ENCODE measurements at places on chromosomes 7 and 10. TPM values are rescaled to one million over a fixed set of nuclear protein-coding genes. Genes with fewer than 3 reads are reported as not detected.

Gene PSTK
- total RNA-seq = 4.5 TPM

Gene HOXA4
- total RNA-seq = 0.53 TPM

Gene CALML3
- not detected for total RNA-seq

Gene ANXA8L1
- not detected for total RNA-seq

Gene LIPK
- not detected for total RNA-seq

Gene PAX4
- not detected for total RNA-seq

Gene GNAT3
- total RNA-seq = not detected

Gene LLCFC1
- not detected for total RNA-seq

Gene RAB19
- total RNA-seq = 8.1 TPM

Gene INSYN2A
- total RNA-seq = not detected

Gene DENND2A
- total RNA-seq = not detected

Gene MTPN
- 120 TPM for total RNA-seq

DNA sequence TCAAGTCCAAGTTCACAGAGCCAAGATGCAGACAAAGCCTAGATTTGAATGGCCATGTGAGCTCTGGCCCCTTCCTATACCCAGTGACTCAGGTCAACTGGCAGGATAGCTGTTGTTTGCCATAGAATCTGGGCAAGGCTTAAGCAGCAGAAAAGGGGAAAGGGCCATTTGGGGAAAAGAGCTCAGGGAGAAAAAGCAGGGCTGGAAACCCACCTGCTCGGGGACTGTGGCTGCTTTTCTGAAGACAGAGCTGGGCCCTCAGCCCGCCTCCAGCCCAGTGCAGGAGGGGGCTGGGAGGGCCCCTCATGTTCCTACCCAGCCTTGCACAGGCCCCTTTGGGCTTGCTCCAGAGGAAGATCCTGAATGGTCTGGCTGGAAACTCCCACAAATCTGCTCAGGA, 32.6 kb upstream of the HABP2 start:
- DNase-seq = no peak

- no peak for DNase-seq
These were observed 111.5 kb upstream of the RAB18 start for GRCh38 chr10:27392606-27393005.

GRCh38 chr10:4526311-4526731, 299.7 kb upstream of the AKR1E2 start:
- no peak for DNase-seq

DNA sequence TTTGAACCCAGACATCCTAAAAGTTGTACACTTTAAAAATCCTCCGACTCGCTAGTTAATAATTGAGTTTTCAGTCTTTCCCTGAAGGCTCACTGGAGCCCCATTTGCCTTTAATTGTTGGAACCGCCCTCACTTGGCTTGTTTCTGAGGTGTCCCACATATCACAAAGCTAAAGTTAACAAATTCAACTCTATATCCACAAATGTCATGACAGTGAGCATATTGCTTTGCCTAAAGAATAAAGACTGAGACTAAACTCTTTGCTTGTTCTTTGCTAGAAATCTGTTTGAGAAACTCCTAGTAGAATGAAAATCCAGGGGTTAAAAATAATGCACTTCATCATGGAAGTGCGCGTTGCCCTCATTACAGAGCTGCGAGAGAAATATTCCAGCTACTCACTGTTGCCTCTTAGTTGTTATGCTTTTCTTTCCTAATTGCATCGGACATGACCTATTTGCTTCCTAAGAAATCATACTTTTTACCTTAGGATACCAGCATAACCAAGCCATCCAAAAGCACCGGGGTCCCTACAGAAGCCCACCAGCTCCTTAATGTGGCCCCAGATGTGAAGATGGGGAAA, 752 bp downstream of the THSD7A start:
- DNase-seq = no peak

GRCh38 chr7:91187061-91187460, 77.2 kb upstream of the FZD1 start:
- DNase-seq = no peak

DNA sequence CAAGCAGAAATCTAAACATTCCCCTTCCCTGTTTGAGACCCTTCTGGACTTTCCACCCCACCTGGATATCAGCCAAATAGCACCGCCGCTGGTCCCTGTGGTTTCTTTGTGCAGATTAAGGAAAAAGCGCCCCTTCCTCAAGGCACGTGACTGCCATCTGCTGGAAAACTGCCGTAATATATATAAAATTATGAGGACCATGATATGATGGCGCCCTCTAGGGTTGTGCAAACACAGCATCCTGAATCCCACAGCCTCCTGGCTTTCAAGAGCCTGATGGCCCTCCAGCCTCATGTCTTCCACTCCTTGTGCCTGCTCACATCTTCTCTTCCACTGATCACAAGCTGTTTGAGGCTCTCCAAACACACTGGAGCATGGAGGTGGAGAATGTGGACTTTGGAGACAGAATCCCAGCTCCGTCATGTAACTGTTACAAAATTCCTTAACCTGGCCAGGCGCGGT, 121.3 kb downstream of the MYL10 start:
- DNase-seq = no peak

- DNase-seq = no peak
These were observed 269.9 kb upstream of the PITRM1 start for GRCh38 chr10:3442451-3442990.

- peak; percentile 16 for DNase-seq
These were observed 314.4 kb downstream of the PTPRN2 start for GRCh38 chr7:158273138-158273651.

DNA sequence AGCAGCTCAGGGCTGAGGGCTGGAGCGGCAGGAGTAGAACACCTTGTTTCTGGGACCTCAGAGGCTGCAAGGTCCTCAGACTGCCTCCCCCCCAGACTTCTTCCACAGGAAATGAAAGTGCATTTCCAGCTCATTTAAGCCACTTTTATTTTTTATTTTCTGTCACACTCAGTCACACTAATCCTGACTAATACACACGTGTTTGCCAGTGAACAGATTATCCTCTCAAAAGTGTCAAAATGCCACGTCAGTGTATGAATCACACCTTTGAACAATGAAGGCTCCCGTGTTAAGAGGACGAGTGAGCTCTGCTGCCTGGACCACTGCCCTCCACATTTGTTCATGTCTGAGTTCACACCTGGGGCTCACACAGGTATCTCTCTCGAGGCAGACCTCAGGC, 488.5 kb downstream of the DNAJB6 start:
- DNase-seq = no peak

DNA sequence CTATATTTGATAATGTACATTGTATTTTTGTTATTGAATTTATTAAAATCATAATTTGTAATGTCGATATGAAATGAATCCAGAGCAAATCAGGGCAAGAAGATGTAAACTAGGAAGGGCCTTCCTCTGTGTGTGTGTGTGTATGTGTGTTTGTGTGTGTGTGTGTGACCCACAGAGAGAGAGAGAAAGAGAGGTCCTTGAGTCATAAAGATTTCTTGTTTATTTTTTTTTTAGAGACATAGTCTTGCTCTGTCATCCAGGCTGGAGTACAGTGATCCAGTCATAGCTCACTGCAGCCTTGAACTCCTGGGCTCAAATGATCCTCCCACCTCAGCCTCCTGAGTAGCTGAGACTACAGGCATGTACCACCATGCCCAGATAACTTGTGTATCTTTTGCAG, 50.7 kb downstream of the INPP5F start:
- no peak for DNase-seq

- no peak for DNase-seq
These were observed 279.7 kb downstream of the CCSER2 start for GRCh38 chr10:84608126-84608525.

GRCh38 chr7:113768387-113768786, 150.4 kb downstream of the PPP1R3A start:
- no peak for DNase-seq

DNA sequence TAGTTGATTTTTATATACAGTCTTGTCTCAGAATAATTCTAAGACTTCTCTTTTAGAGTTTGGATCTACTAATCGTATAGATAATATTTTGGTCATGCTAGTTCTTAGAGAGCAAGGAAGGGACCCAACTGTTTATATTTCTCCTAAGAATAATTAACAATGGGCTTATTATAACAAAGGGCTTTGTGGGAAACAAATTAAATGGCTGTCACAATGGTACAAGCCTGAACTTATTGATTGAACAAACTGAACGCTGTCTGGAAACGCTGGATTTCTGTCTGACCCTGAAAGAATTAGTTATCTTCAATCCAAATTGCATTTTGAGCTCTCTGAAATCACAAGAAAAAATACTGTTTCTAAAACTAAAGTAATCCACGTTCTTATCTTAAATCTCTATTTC, 56.8 kb downstream of the CSTF2T start:
- no peak for DNase-seq

DNA sequence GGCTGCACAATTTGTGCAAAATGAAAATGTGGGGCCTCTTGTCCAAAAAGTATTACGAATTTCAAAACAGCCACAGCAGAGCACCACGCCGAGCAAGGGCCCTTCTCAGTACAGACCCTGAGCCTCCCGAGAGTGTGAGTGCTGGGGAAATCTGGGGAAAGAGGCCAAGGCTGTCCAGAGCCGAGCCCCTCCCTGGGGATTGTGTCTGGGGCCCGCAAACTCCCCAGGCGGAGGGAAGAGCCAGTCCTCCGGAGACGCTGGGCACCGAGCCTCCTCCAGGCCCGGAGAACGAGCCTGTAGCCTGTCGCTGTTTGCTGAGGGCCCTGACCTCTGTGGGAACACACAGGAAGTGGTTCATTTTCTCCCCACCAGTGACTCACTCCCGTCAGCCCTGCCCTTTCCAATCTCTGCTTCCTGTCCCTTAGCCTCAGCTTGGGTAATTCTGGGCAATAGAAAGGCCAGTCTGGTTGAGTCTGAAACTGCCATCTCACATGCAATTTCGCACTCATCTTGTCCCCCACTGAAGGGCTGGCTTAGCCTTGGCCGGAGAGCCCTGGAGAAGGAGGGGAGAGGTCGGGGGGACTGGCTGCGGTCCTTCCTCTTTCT, 19.5 kb upstream of the GNA12 start:
- peak; percentile 74 for DNase-seq

DNA sequence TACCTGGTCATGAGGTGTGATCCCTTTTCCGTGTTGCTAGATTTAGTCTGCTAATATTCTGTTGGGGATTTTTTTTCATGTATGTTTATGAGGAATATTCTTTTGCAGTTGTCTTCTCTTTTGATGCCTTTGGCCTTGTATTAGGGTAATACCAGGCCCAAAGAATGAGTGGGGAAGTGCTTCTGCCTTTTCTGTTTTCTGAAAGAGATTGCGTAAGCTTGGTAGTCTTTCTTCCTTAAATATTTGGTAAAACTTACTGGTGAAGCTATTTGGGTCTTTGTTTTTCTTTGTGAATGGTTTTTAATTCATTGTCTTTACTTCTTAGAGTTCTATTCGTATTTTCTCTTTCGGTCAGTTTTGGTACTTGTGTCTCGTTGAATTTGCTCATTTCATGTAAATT, 51.1 kb downstream of the SHH start:
- DNase-seq = no peak

- no peak for DNase-seq
These were observed 62.5 kb downstream of the MKI67 start for GRCh38 chr10:128063736-128064107.

DNA sequence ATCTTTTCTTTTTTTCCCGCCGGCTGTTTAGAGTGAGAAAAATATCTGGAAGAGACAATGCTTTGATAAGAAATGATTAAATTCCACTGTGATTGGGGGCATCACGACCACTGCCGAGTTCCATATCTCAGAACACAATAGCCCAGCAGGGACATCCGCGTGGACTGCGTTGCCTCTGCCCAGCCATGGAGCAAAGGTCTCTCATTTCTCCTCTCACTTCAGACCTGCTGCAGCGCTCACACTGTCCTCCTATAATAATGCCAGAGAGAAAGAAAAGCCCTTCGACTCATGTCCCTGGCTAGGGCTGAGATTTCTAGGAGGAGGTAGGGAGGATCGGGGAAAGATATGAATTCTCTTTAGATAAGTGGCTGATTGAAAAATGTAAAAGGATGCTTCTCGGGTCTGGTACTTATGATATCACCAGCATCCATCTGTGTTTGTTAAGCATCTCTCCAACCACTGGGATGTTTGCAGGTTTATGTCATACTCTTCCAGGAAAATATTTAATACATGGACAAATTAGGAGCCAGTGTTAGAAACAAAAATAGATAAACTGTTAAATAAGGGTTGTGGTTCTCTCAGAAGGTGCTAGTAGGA, 472.9 kb upstream of the AKR1E2 start:
- no peak for DNase-seq

Measured in activated naive CD8-positive, alpha-beta T cell treated with anti-CD3 and anti-CD28 coated beads, Interleukin-2, amount 10 ng/mL, durations not matched to agents 7 days and 5 days (primary cell).